Pancreas (tissue), 10 donors: ENCODE measurements at places on chromosomes 12 and 14. TPM values are rescaled to one million over a fixed set of nuclear protein-coding genes. Genes with fewer than 3 reads are reported as not detected.

DNA sequence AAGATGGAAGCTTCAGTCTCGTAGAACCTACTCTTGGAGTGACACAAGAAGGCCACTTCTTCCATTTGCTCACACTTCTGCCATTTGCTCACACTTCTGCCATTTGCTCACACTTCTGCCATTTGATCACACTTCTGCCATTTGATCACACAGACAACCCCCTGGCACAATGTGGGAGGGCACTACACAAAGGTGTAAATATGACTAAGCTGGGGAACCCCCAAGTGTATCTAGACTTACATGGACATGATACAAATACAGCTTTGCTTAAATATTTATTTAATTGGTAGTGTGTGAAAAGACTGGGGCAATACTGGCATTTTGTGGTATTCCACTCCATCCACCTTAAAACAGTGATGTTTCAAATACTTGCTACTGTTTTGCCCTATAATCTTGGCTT, 296.2 kb upstream of the PPFIA2 start:
- no peak for DNase-seq

DNA sequence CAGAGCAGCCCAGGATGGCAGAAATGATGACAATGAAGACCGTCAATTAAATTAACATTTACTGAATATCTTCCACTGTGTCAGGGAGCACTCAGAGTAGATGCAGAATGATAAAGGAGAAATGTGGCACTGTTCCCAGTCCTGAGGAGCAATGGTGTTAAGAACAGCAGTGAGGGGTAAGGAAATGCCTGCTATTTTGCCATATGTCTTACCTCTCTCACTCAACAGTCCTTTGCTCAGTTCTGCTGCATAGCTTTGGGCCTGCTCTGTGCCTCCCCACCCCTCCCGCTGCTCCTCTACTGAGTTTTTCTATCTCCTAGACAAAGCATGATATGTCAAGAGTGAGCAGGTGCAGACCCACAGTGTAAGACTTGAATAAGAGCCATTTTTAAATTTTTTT, 318.8 kb downstream of the NAV3 start:
- no peak for DNase-seq

DNA sequence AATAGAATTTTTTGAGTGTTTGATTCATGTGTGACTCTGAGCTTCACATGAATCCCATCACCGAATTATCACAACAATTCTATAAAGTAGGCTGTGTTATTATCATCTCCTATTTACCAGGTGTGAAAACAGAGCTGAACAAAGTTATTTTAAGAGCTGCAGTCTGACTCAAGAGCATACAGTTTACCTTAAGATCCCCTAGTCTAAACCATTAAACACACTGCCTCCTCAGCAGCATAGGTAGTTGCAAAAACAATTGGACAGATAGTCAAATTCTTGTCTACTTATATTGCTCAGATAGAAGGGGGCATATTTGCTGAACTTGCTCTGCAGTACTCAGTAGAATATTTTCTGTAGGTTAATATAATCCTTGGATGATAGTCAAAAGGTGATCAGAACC, 219.8 kb upstream of the ATP2B1 start:
- no peak for DNase-seq

GRCh38 chr12:109743076-109743910, 29.7 kb downstream of the FAM222A start:
- peak; percentile 50 for DNase-seq

The CACNA2D4 gene
- polyA plus RNA-seq, result 2.0 TPM

The KLRK1 gene
- 0.57 TPM for polyA plus RNA-seq

DNA sequence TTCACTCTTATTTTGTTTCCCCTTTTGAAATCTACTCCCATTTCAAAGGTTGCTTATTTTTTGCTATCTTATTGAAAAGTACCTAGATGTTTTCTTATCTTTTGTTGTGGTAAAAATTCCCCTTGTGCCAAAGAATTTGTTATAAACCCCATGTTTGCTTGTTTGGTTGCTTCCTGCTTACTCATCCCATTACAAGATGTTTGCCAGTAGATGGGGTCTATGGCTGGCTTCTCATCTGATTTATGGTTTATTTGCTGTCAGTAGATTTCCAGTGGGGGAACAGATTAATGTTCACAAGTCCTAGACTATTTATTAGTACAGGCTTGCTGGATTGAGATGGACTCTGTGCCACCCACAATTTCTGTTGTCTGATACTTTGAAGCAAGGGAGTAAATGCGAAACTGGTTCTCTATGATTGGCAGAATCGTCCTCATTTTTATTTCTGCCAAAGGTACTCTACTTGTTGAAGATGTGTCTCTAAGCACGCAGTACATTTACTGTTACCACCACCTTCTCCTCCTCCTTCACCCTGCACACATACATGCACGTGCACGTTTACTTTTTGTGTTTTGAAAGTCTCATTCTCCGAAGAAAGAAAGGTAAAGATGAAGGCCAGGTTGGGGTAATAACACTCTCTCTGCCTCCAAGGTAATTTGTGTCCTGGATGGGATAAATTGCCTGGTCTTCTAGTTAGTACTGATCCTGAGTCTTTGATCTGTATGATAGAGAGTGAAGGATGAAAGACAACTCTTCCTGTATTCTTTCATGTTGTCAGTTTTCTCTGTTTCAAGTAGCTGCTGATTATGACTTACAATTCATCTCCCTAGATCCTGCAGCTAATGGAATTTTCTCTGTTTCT, 117.2 kb upstream of the ATP2B1 start:
- no peak for DNase-seq

DNA sequence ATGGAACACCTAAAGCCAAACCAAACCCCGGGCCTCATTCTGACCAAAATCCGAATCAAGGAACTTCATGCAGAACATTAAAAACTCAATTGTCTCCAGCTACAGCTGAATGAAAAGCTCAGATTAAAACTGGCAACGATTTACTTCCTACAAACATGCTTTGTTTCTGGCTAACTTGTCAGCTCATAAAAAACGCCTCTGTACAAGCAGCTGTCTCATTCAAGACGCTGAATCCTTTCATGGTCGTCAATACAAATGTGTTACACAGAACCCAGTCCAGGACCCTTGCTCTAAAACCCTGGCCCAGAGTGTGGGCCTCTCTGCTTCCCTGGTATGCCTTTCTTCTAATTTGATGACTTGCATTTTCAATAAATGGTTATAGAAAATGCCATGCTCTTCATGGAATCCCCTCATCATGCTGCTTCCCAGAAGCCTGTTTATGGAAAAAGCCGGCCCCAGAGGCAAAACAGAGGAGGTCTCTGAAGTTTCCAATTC, 183.1 kb downstream of the PHLDA1 start:
- DNase-seq, result no peak

DNA sequence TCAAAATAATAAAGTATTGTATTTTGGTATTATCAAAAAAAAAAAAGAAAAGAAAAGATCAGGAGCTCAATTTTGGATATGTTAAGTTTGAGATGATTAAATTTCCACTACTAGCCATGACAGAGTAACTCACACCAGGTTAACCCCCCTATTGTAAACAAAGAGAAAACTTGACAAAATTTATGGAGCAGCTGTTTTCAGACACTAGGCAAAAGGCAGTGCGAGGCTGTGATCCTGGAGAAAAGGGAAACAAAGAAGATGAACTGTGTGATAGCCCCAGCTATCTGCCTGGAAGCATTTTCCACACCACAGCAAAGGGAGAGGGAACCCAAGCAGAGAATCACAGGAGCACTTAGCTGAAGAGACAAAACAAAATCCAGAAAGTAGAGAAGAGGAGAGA, 145.0 kb downstream of the KIF21A start:
- DNase-seq, result no peak

The PUS1 gene
- 31.7 TPM for polyA plus RNA-seq

- no peak for DNase-seq
Measured at GRCh38 chr14:86464341-86464740, 934.4 kb downstream of the FLRT2 start.

The NPAS3 gene
- 0.70 TPM for polyA plus RNA-seq

The OR6C1 gene
- not detected for polyA plus RNA-seq

The IFNG-AS1 gene
- polyA plus RNA-seq, result not detected

GRCh38 chr14:28830115-28830534, 63.5 kb downstream of the FOXG1 start:
- DNase-seq, result no peak

The TFCP2 gene
- polyA plus RNA-seq, result 9.7 TPM

The C14orf180 gene
- polyA plus RNA-seq, result 1.1 TPM

GRCh38 chr12:69901221-69901905, 76.3 kb downstream of the MYRFL start:
- no peak for DNase-seq

The TAS2R13 gene
- not detected for polyA plus RNA-seq

GRCh38 chr14:77421201-77421600, 2.1 kb downstream of the NOXRED1 start:
- no peak for DNase-seq

The HOXC12 gene
- polyA plus RNA-seq, result not detected

The KRT79 gene
- polyA plus RNA-seq, result not detected

The OVCH1 gene
- 0.02 TPM for polyA plus RNA-seq

GRCh38 chr12:128534906-128535305, 267.9 kb downstream of the TMEM132C start:
- no peak for DNase-seq

The LMNTD1 gene
- not detected for polyA plus RNA-seq

DNA sequence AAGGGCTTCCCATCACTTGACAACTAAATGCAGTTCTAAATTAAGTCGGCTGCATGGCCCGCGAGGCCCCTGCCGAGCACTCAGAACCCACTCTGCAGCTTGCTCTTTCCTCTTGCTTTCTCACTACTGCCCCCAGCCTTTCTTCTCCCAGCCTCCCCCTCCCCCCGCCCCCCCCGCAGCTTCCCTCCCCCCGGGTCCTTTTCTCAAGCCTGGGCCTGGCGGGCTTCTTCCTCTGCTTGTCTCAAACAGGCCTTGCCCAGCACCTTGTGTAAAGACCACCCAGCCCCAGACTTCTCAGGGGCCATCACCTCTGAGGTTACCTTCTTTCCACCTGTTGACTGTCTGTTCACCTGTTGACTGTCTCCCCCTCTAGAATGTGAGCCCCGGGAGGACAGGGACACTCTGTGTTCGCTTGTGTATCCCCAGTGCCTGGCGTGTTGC, 1.1 kb downstream of the CYP46A1 start:
- DNase-seq, result no peak

GRCh38 chr12:3250576-3250975, 173.4 kb downstream of the TSPAN9 start:
- no peak for DNase-seq

DNA sequence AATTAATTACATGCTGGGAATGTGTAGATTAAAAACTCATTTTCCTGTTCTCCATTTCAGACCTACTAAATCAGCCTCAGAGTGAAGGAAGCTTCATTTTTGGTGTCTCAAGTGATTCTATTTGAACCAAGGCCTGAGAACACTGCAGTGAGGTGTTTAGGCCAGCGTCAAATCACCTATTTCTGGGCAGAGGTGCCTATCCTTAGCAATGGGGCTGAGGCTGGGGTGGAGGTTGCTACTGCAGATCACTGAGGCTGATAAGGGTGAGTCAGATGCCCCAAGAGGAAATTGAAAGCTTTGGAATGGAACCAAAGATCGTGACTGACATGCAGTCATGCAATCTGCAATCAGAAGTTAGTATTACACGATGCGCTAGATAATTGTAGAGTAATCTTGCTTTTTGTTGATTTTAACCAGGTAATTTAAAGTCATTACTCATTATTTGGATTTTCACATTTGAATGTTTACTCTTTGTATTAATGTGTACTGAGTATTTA, 4.4 kb downstream of the TXNRD1 start:
- no peak for DNase-seq

The SLC11A2 gene
- polyA plus RNA-seq, result 26.6 TPM

The PTHLH gene
- 0.15 TPM for polyA plus RNA-seq

- DNase-seq, result no peak
Measured at GRCh38 chr12:107536613-107537012, 149.0 kb upstream of the PWP1 start.

DNA sequence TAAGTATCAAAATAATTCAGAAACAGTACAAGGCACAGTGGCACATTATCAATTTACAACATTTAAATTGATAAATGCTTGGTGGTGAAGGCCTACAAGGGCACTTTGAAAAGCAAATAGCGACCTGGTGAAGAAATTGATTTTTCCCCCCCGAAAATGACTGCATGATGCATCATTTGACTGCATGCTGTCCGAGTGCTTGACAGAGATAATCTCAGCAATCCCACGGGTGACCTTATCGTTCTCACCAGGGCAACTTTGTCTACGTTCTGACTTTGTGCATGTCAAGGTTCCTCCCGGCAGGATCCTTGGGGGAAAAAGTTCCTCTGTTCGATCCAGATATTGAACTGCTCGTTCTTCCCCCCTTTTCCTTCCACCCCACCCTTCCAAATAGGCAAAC, 384.8 kb downstream of the EGLN3 start:
- no peak for DNase-seq
